Myocyte (in vitro differentiated cells): ENCODE measurements at places on chromosomes 3 and 15. TPM values are rescaled to one million over a fixed set of nuclear protein-coding genes. Genes with fewer than 3 reads are reported as not detected.

The PP2D1 gene
- total RNA-seq = not detected in 2 replicates

The CCR3 gene
- total RNA-seq = 0.10 TPM in 1 of 2 replicates, not detected in the other

- no peak for DNase-seq
Observed at GRCh38 chr3:6600237-6600636, 260.7 kb upstream of the GRM7 start.

GRCh38 chr3:143806038-143806437, 42.2 kb downstream of the SLC9A9 start:
- DNase-seq = no peak

DNA sequence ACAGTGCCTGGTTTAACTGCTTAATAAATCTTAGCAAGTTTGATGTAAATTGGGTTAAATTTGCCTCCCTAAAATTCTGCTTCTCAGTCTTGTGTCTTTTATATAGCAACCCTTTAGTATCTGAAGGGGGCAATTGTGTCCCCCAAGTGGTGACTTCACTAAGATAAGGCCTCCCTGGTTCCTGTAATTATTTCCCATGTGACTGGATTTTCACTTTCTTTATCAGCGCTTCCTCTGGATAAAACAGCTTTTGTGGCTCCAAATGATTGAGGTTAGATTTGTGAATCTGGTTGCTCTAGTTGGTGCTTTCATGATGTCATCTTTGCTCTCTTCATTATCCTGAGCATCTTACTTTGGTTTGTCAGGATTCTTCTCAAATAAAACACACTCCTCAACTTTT, 334.3 kb upstream of the CTDSPL start:
- DNase-seq = no peak

- DNase-seq = peak; percentile 17
Observed at GRCh38 chr3:190169877-190170276, 49.2 kb upstream of the P3H2 start.

- no peak for DNase-seq
Observed at GRCh38 chr3:169234618-169235017, 428.9 kb downstream of the MECOM start.

- DNase-seq = no peak
Observed at GRCh38 chr3:17755836-17756235, 13.4 kb upstream of the TBC1D5 start.
